ENCODE measurements at places on chromosomes 1 and 21.
A peak's percentile ranks its signal among the peaks of the same experiment; 100 is the strongest.

GRCh38 chr1:203117611-203118575 is 9.6 kb upstream of the ADORA1 start:
- DNase-seq = peak; percentile 55

DNA sequence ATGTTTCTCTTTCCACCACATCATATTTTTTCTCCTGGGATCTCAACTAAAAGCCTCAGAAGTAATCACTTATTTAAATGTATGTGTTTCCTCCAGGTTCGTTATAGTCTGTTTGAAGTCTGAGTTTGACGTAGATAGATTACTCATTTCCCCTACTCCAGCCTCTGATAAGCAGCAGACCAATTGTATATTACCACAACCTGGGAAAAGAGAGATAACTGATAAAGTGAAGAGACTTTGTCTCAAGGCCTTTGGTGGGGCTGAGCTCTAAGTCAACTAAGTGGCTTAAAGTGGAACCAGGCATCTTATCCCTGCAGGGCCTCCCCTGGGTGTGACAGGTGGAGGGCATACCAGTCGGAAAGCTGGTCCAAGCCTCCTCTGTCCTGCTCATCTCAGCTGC is 34.9 kb upstream of the CACNA1E start:
- DNase-seq = no peak

DNA sequence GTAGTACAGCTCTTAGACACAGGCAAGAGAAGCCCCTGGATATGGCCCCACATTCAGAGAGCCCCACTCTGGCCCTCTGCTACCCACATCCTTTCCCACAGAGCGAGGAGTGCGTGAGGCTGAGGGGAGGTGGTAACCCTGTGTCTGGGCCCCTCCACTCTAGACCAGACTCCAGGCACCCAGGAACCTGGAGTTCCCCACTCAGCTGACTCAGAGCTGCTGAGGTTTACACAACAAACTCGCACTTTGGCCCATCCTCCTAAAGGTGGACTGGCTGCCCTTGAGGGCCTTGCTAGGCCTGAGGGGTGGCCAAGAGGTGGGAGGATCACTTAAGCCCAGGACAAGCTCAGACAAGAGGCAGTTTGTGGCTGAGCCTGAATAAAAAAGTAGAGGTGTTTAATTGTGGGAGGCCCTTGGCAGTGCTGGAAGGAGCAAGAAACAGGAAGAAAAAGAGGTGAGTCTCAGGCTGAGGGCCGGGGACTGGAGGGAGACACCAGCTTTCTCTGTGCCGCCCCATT is 10.7 kb downstream of the MR1 start:
- DNase-seq = no peak

DNA sequence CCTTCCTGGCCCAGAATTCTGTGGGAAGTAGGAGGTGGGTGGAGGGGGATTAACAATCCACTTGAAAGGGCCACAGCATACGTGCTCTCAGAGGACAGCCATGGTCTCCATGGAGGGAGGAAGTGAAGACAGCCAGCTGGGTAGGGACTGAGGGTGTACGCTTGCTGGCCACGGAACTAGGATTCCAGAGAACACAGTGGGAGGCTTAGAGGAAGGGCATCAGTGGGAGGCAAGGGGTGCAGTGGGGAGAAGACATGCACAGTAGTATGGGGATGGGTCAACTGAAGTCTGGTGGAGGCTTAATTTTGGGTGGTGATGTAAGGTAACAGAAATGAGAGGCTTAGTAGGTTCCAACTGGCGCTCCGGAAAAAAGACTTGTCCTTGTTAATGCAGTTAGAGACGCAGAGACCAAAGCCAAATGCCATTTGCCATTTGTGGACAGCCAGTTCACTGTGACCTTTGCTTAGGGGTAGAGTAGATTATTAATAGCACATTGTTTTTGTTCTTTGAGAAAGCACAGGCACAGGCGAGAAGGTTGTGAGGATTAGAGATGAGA is 103.0 kb downstream of the ZSCAN20 start:
- no peak for DNase-seq

GRCh38 chr1:175073633-175074032 is 6.0 kb downstream of the TNN start:
- no peak for DNase-seq

DNA sequence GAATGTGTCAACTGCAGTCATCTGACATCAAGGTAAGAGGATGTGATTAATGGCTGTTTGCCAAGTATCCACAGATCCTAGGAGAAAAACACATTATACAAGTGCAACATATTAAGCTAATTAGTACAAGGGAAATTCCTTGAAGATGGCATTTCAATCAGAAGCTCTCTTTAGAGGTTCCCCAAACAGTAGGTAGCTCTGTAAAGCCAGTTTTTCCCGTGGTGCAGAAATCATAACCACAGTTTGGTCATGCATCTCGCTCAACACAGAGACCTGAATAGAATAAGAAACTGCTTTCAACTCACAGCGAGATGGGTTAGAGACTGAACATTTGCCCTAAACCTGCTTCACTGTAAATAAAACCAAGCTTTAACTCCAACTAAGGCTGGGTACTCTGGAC is 230.5 kb upstream of the CAMK1G start:
- DNase-seq = no peak

GRCh38 chr1:82646336-82646735 is 845.6 kb downstream of the ADGRL2 start:
- DNase-seq = no peak

DNA sequence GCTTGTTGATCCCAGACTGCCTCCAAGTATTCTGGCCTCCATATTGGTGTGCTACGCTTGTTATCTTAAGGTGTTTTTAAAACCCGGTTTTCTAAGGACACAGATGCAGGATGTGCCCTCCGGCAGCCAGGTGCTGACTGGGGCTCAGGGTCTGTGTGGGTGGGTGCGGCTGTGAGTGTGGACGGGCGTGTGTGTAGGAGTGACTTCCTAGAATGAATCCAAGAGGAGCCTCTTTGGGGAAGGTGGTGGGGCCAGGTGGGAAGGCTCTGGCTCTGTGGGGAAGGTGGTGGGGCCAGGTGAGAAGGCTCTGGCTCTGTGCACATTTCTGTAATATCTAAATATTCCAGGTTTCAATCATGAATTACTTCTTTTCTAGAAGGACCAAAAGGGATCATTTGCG is 12.8 kb upstream of the TSPEAR start:
- DNase-seq = no peak

- DNase-seq = no peak
Measured at GRCh38 chr1:93348104-93348728, 2.5 kb downstream of the DR1 start.

DNA sequence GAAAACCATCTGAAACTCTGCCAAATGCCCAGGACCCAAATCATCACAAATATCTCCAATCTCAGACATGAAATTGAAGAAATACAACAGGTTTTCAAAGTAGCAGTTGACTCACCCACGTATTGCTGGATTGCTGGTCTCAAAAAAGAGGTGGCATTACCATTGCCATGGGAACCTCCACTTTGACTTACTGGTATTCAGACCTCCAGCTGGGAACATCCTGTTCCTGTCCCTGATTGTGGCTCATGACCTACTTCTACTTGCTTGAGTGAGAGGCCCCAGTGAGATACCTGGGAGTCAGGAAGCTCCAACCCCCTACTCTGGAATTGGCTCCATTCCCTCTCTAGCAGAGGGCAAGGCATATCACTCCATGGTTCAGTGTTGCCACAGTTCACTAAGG is 64.6 kb downstream of the NMNAT2 start:
- no peak for DNase-seq

GRCh38 chr1:206060844-206061243 is 7.9 kb downstream of the RHEX start:
- DNase-seq = no peak
